ENCODE measurements at places on chromosomes 7 and 10.

- peak; percentile 83 for DNase-seq
These were observed 11.6 kb downstream of the GRID1 start for GRCh38 chr10:86354761-86355540.

- DNase-seq = no peak
These were observed 50.8 kb downstream of the VOPP1 start for GRCh38 chr7:55521512-55521911.

DNA sequence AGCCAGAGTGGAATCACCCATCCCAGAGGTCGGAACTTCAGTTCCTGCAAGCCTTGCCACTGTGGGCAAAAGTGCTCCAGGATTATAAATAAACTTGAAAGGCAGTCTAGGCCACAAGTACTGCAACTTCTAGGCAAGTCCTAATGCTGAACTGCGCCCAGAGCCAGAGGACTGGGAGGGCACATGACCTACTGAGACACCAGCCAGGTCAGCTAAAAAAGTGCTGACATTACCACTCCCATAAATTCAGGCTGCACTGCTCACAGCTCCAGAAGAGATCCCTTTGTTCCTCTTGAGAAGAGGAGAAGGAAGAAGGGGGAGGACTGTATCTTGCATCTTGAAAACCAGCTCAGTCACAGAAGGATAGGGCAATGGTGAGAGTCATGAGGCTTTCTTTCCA is 1084.1 kb upstream of the PHF14 start:
- no peak for DNase-seq

GRCh38 chr10:131277278-131277677 is 34.2 kb downstream of the TCERG1L start:
- no peak for DNase-seq

DNA sequence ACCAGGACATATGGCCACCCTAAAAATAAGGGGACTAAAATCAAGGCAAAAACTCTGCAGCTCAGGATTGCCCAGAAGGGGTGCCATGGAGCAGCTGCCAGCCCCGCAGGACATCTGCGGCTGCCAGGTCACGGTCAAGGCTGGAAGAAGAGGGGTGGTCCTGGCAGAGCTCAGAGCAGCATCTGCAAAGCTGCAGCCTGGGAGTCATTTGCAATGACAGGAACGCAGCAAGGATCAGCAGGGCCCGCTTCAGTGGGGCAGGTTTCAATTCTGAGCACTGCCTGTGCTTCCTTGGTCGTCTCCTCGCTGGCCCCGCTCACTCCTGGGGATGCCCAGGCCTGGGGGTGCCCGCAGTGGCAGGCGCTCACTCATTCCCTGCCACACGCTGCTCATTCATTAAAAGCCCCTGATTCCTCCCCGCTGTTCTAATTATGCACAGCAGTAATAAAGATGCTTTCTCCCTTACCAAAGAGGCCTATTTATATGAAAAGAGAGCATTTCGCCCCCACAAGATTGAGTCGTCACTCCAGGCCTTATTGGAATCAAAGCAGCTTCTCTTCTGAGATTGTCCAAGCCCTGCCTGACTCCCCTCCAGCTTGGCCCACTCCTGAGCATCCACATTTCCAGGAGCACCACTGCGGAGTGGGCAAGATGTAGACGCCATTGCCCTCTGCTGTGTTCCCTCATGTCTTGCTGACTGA is 4.6 kb downstream of the HSPA12A start:
- DNase-seq = no peak

- no peak for DNase-seq
These were observed 17.4 kb upstream of the ATOH7 start for GRCh38 chr10:68249297-68249696.

DNA sequence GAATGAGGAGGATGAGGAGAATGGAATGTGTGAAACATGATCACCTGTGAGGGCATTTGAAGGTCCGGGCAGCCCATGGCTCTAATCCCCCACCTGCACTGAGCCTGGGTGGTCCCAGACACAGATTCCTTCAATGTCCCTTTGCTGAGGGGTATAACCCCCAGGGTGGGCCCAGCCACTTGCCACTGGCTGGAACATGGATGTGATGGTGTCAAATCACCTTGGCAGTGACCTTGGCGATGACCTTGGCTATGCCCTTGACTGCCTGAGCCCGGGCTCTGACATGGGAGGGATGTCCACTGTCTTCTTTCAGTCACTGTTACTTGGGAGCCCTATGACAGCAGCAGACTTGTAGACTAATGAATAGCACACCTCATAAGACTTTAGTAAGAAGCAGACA is 44.0 kb downstream of the PRKCQ start:
- no peak for DNase-seq

GRCh38 chr10:62893036-62893435 is 76.9 kb upstream of the EGR2 start:
- no peak for DNase-seq

GRCh38 chr10:77825965-77826364 is 100.6 kb downstream of the DLG5 start:
- DNase-seq = no peak

GRCh38 chr7:29370531-29371314 is 176.1 kb downstream of the CHN2 start:
- DNase-seq = peak; percentile 10

GRCh38 chr10:57898231-57898630 is 369.5 kb downstream of the IPMK start:
- DNase-seq = no peak

DNA sequence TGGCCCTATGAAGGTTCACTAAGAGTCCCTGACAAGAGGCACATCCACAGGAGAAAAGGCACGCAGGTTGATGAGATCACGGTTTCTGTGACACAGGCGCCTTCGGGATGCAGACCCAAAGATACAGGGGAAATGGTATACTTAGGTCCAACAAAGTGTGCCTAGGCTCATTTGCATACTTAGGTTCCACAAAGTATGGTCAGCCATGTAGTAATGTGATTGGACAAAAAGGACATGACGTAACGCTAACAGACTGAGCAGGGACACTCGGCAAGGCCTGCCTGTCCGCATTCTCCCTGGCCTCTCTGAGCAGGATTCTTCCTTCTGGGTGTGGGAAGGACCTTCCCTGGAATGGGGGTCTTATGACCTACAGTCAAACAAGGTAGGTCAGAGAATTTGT is 190.6 kb downstream of the CELF2 start:
- DNase-seq = no peak

DNA sequence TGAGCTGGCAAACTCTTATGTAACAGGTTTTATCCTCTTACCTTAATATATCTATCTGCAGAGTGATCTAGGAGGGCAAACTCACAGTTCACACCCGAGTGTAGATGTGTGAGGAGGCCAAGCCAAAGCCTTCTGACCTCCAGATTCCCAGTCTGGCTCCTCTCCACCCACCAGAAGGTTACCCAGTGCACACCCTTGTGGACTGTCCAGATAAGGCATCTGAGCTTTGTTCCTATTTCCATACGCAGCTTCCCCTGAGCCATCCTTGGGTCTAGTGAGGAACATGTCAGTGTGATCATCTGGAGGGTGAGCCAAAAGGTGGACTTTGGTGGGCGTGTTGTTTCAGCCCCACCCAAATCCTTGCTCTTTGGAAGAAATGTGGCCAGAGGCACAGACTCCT is 203.0 kb upstream of the MEOX2 start:
- DNase-seq = peak; percentile 45

- no peak for DNase-seq
These were observed 1.6 kb upstream of the PPA1 start for GRCh38 chr10:70234668-70235447.

GRCh38 chr10:51468424-51468823 is 231.0 kb downstream of the CSTF2T start:
- DNase-seq = no peak

- no peak for DNase-seq
These were observed 130.4 kb downstream of the MBL2 start for GRCh38 chr10:52642208-52642607.

GRCh38 chr10:93206652-93207051 is 133.0 kb downstream of the CYP26A1 start:
- no peak for DNase-seq

GRCh38 chr7:6409944-6410693 is 37.6 kb downstream of the DAGLB start:
- no peak for DNase-seq

DNA sequence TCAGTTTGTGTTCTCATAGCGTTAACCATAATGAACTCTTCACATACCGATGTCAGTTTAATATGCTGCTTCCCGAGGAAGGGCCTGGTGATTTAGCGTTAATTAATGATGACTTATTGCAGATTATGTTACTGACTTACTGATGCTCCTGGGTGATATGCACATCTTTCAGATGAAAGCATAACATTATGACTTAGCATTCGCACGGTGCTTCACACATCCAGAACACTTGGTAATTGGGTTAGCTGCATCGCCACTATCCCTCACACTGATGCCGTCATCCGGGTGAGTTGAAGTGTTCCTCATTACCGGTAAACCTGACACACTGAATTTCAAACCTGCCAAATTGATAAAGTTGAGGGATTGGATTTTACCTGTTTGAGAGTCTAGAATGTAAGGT is 239.0 kb upstream of the PODXL start:
- no peak for DNase-seq

DNA sequence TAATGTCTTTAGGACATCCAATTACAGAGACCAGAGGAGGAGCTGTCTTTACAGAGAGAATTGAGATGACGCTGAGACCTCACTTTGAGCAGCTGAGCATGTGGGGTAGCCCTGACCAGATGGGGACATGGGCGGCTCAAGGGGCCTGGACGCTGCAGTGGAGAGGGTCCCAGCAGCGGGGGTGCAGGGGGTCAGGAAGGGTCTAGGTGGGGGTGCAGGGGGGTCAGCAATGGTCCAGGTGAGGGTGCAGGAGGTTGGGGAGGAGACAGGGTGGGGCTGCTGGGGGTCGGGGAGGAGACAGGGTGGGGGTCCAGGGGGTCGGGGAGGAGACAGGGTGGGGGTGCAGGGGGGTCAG is 43.2 kb upstream of the CFAP46 start:
- no peak for DNase-seq

- peak; percentile 82 for DNase-seq
These were observed 14.2 kb upstream of the SYPL1 start for GRCh38 chr7:106126170-106126938.

DNA sequence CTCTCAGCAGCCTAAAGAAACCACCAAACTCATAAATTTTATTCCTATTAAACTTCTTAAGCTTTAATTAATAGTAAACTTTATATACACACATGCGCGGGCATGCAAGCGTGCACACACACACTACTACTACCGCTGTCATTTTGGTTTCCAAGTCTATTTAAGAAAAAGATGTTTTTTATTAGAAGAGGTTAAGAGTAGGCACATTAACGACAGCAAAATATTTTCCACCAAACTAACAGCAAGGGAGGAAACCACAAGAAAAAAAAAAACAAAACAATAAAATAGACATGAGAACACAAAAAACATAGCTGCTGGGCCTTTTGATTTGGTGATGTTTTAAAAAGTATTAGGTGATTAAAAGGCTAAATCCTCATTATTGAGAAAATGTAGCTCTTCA is 28.6 kb downstream of the RTKN2 start:
- DNase-seq = no peak

DNA sequence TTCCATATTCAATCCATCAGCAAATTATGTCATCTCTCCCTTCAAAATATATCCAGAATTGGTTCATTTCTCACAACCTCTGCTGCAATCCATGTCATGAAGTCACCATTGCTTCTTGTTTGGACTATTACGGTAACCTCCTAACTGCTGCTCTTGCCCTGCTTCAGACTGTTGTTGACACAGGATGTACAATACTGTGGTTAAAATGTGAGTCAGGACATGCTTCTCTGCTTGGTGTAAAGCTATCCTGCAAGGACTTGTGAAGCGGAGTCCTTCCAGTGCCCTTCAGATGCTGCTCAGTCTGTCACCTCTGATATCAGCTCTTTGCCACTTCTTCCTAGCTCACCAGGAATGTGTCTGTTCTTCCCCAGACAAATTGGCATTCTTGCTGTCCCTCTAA is 10.4 kb upstream of the NXPH1 start:
- no peak for DNase-seq

DNA sequence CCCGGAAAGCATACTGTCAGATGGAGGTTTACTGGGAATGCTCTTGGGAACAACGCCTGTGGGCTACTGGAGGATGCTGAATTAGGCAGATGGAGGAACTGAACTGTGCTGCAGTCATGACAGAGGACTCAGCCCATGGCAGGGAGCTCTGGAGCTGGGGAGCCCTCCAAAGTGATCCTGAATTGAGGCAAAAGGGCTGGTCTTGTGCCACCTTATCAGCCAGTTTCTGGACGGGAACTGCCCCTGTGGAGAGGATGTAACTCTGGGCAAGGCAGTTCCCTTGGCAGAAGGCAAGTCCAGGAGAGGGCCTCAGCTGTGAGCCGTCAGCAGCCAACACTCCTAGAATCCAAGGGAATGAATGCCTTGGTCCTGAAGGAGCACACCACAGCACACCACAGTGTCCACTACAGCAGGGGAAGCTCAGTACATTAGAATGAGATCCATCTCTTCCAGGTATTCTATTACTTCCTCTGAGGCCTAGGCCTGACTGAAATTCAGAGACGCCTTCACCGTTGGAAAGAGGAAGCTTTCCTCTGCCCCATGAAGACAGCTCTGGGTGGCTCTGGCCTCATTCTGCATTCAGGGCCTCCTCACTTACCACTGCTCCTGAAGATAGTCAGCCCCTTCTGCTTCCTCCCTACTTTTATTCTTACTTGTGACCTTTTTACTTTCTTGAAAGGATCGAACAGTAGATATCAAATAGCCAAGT is 139.6 kb upstream of the GPR26 start:
- peak; percentile 52 for DNase-seq

GRCh38 chr10:6074489-6075301 is 12.5 kb upstream of the IL2RA start:
- peak; percentile 80 for DNase-seq

- no peak for DNase-seq
These were observed 6.1 kb downstream of the RAMP3 start for GRCh38 chr7:45163692-45164052.

- no peak for DNase-seq
These were observed 1094.0 kb downstream of the KCNMA1 start for GRCh38 chr10:76543655-76544054.

- DNase-seq = no peak
These were observed 338.3 kb downstream of the KCNMA1 start for GRCh38 chr10:77299320-77299719.

- DNase-seq = no peak
These were observed 14.4 kb downstream of the CDC14C start for GRCh38 chr7:48938539-48939295.

- DNase-seq = no peak
These were observed 27.4 kb upstream of the DIP2C start for GRCh38 chr10:716821-717220.
